ENCODE measurements at places on chromosomes 7 and 10. TPM values are rescaled to one million over a fixed set of nuclear protein-coding genes. Genes with fewer than 3 reads are reported as not detected.

The VIPR2 gene
- not detected for total RNA-seq

The FOXP2 gene
- 0.54 TPM for total RNA-seq

The ELOVL3 gene
- not detected for total RNA-seq

The SKIDA1 gene
- 7.5 TPM for total RNA-seq

The WNT8B gene
- not detected for total RNA-seq

The HECW1 gene
- total RNA-seq, result under 0.01 TPM

The UPK3BL2 gene
- total RNA-seq, result 12.2 TPM

The PRKAR2B gene
- total RNA-seq, result 0.39 TPM

The DHX32 gene
- 34.2 TPM for total RNA-seq

The GIMAP4 gene
- total RNA-seq, result not detected

The KIF11 gene
- total RNA-seq, result 6.3 TPM

The C10orf62 gene
- 0.33 TPM for total RNA-seq

The IDI2 gene
- not detected for total RNA-seq

The CUBN gene
- total RNA-seq, result 0.79 TPM

The SPDYE6 gene
- total RNA-seq, result not detected

The LHFPL3 gene
- total RNA-seq, result not detected

The STN1 gene
- 64.4 TPM for total RNA-seq

The FGF8 gene
- total RNA-seq, result not detected

The LEP gene
- total RNA-seq, result under 0.01 TPM

The AGR2 gene
- 870 TPM for total RNA-seq

The FIGNL1 gene
- 11.4 TPM for total RNA-seq

The PNLIPRP1 gene
- not detected for total RNA-seq

The UCMA gene
- total RNA-seq, result not detected

The PRKCQ gene
- total RNA-seq, result 0.11 TPM

The CUZD1 gene
- total RNA-seq, result 0.39 TPM

The MYL7 gene
- 3.6 TPM for total RNA-seq

The ADAMTS14 gene
- total RNA-seq, result under 0.01 TPM

The FKBP6 gene
- total RNA-seq, result not detected

The IL15RA gene
- not detected for total RNA-seq

The MYL10 gene
- not detected for total RNA-seq

The ITIH5 gene
- 4.2 TPM for total RNA-seq

The SMO gene
- total RNA-seq, result 12.3 TPM

The ACBD5 gene
- 27.5 TPM for total RNA-seq

The RAB19 gene
- not detected for total RNA-seq

The SCART1 gene
- total RNA-seq, result 4.7 TPM

The PLEKHS1 gene
- not detected for total RNA-seq

The TET1 gene
- 1.3 TPM for total RNA-seq

The KLF14 gene
- not detected for total RNA-seq

The ATOH7 gene
- under 0.01 TPM for total RNA-seq

The CTBP2 gene
- total RNA-seq, result 140 TPM

The BICC1 gene
- total RNA-seq, result not detected

The SLC13A1 gene
- not detected for total RNA-seq

The RPA3 gene
- 17.3 TPM for total RNA-seq

The TLL2 gene
- total RNA-seq, result not detected

The HMX3 gene
- not detected for total RNA-seq

The SYNPO2L gene
- under 0.01 TPM for total RNA-seq

The METTL27 gene
- total RNA-seq, result 8.2 TPM

The ACBD7 gene
- 0.98 TPM for total RNA-seq

All from placental epithelial cell (primary cell).